ENCODE measurements at places on chromosomes 11 and 22.

GRCh38 chr11:118411530-118411929, 10.1 kb downstream of the ATP5MG start:
- no peak for DNase-seq

- no peak for DNase-seq
These were observed 36.8 kb downstream of the PLEKHA7 start for GRCh38 chr11:16977136-16977993.

- no peak for DNase-seq
These were observed 29.0 kb downstream of the PDE3B start for GRCh38 chr11:14672635-14673034.

DNA sequence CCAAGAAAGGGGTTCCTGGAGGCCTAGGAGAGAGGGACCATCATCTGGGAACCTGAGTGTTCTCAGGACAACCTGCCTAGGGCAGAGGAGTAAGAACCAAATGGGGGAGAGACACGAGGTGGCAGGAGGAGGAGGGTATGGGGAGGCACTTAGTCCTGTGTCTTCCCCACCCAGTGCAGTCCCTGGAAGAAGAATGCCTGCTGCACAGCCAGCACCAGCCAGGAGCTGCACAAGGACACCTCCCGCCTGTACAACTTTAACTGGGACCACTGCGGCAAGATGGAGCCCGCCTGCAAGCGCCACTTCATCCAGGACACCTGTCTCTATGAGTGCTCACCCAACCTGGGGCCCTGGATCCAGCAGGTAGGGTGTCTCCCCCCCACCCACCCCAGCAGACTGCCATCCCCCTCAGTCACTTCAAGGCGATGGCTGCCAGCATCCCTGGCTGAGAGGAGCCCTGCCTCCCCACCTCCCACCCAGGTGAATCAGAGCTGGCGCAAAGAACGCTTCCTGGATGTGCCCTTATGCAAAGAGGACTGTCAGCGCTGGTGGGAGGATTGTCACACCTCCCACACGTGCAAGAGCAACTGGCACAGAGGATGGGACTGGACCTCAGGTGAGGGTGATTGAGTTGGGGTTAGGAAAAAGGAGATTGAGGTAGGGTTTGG, 3.7 kb upstream of the INPPL1 start:
- no peak for DNase-seq

DNA sequence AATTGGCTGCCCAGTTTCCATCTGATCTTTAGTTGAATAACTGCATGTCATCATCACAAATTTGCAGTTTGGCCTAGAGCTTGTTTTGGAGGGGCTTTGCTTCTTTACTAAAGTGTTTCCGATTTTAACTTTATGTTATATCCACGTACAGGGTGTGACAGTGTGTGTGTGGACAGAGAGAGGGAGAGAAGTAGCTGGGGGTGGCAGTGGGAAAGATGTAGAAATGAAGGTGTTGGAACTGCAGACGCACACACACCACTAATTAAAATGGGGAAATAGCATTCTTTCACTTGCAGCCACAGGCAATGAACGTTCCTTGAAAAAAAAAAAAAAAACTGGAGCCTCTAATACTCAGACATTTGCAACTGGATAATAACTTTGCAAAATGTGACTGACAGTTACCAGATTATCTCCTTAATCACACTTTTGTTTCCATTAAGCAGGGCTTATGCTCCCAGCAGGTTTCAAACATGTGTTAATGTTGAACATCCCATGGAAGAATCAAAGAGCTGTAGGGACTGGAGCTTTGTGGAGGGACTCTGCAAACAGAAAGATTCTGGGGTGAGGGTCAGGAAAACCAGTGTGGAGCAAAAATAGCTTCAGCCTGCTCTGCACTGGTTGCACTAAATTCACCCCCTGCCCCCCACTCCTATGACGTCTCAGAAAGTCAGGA, 238.1 kb upstream of the TENM4 start:
- DNase-seq, result no peak

GRCh38 chr22:27401321-27401720, 400.2 kb downstream of the MN1 start:
- no peak for DNase-seq

DNA sequence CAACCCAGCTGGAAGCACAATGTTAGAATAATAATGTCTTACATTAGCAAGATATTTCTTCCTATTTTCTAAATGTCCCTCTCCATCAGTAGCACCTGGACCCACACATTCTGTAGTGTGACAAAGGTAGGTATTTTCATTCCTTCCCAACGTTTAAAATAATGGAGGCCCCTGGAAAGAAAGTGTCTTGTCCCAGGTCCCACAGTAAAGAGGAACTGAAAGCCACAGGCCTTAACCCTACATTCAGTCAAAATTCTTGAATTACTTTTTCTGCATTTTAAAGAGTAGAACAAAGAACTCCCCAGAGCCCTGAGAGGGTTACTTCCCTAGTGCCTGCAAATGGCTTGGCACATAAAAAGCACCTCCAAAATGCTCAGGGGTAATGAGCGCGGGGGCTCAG, 26.3 kb downstream of the OPCML start:
- DNase-seq, result no peak

GRCh38 chr11:36362902-36363301, 66.8 kb downstream of the PRR5L start:
- no peak for DNase-seq

GRCh38 chr22:37088108-37088605, 21.4 kb downstream of the TMPRSS6 start:
- no peak for DNase-seq

DNA sequence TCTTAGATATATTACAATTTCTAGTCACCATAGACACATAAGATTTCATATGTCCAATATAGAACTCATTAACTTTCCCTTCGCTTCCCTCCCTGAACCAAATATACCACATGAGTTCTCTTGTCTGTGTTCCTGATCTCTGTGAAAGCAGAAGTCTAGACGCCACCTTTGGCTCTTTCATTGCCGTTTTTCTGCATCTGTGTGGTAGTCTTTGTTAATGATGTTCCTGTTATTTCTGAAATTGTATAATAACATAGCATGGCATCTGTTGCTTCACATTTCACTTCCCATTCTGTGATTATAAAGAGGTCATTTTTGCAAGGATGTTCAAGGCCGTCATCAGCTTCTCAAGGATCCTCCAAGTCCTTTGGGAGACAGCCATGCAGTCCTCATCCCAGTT, 58.5 kb downstream of the NCAM1 start:
- DNase-seq, result no peak
